ENCODE measurements at places on chromosomes 7 and 10.
A peak's percentile ranks its signal among the peaks of the same experiment; 100 is the strongest.

GRCh38 chr10:55048830-55049498, 247.9 kb upstream of the PCDH15 start:
- no peak for DNase-seq

DNA sequence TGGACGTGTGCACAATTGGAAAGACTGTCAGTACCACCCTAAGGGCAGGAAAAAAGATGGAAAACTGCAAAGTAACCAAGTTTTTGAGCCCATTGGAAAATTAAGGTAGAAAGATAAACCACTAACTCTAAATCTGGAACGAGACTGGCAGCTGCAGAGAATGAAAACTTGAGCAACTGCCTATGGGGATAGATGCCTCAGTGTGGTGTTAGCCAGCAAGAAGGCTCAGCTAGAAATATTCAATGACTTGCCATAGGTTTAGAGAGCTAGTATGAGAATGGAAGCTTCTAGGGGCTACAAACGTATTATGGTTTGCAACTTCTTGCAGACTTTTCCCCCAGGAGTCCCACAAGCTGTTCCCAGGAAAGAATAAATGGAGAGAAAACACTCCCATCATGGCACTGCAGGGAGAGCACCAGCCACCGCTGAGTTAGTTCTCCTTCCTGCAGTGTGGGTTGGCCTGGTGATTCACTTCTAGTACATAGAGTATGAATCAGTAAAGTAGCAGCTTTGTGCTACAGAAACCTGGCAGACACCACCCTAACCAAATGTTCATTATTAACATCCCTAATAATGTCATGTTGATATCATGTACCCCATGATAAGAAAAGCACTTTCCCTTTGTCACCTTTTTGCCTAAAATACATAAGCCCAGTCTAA, 372.4 kb upstream of the VWC2 start:
- no peak for DNase-seq

GRCh38 chr7:124992851-124993562, 63.4 kb upstream of the POT1 start:
- DNase-seq, result peak; percentile 36

DNA sequence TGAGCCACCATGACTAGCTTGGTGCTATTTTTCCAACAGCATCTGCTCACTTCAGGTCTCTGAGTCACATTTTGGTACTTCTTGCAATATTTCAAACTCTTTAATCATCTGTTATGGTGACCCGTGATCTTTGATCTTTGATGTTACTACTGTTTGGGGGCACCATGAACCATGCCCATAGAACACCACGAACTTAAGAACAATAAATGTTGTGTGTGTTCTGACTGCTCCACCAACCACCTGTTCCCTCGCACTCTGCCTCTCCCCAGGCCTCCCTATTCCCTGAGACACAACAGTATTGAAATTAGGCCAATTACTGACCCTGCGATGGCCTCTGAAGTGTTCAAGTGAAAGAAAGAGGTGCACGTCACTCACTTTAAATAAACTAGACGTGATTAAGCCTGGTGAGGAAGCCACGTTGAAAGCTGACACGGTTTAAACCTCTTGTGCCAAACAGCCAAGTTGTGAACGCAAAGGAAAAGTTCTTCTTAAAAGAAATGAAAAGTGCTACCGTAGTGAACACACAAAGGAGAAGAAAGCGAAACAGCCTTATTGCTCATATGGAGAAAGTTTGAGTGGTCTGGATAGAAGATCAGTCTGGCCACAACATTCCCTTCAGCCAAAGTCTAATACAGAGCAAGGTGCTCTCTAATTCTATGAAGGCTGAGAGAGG, 27.2 kb upstream of the ATP6V0A4 start:
- DNase-seq, result no peak

DNA sequence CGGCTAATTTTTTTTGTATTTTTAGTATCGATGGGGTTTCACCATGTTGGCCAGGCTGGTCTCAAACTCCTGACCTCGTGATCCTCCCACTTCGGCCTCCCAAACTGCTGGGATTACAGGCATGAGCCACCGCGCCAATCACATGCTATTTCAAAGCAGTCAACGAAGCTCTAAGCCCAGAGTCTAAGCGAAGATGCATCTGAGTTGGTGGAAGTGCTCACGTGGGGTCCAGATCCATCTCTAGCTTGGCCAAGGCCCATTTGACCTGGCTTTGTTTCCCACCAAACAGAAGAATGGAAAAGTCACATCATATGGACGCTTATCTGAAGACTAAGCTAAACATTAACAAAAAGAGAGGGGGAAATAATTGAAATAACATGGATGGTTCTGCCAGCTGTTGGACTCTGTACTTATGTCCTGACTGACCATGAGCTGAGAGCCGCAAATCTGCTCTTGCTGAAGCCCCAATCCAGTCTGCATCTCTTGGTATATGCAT, 3.8 kb upstream of the GTF2I start:
- DNase-seq, result no peak

DNA sequence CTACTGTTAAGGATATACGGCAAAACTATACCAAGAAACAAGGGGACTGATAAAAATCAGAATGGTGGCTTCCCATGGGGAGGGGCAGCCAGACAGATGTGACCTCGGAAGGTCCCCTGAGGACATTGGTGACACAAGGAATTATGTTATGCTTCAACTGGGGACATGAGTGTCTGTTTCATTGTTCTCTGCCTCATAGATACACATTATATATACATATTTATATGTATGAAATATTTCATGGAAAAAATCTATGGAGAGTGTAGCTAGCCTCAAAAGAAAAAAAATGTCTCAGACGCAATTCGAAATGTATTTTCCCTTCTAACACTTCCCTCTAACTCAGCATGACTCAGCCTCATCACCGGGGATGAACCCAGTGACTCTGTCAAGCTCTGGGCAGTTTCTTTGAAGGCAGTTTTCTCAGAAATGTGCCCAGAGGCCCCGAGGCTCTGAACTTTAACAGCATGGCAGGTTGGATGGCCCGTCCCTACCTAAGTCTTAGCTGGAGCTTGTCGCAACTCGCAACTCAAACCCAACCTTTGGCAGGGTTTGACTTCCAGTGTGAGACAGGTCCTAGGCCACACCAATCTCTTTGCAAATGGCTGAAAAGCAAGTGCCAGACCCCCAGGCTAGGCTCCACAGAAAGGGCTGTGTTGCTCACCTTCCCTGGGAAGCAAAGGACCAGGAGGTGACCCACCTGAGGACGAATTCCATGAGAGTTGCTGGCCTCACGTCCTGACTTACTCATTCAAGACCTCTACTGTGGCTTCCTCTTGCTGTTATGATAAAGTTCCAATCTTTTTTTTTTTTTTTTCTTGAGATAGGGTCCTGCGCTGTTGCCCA, 86.9 kb downstream of the CARD11 start:
- peak; percentile 34 for DNase-seq

- DNase-seq, result no peak
Measured at GRCh38 chr7:18532813-18533212, 37.3 kb downstream of the HDAC9 start.

DNA sequence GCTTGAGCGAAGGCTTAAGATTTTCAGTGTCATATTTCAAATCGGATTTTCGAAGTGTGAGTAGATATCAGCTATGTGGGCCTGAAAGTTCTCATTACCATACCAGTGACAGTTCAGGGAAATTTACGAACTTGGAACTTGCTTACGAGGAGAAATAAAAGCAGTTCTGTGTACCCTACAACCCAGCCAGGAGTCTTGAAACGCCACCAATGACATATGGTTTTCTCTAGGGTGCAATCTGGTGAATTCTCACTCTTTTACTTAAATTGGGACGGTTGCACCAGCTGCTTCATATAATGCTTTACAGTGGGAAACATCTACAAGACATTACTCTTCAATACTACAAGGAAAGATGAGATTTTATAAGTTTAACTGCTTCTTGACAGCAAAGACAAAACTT, 253.6 kb upstream of the FOXK1 start:
- DNase-seq, result no peak

- no peak for DNase-seq
Measured at GRCh38 chr10:113983552-113983951, 60.1 kb upstream of the ADRB1 start.

GRCh38 chr10:80500572-80501380, 36.9 kb upstream of the SH2D4B start:
- no peak for DNase-seq

GRCh38 chr10:97765201-97765600, 6.6 kb downstream of the SFRP5 start:
- no peak for DNase-seq

GRCh38 chr10:44696496-44696895, 214.6 kb upstream of the TMEM72 start:
- no peak for DNase-seq

DNA sequence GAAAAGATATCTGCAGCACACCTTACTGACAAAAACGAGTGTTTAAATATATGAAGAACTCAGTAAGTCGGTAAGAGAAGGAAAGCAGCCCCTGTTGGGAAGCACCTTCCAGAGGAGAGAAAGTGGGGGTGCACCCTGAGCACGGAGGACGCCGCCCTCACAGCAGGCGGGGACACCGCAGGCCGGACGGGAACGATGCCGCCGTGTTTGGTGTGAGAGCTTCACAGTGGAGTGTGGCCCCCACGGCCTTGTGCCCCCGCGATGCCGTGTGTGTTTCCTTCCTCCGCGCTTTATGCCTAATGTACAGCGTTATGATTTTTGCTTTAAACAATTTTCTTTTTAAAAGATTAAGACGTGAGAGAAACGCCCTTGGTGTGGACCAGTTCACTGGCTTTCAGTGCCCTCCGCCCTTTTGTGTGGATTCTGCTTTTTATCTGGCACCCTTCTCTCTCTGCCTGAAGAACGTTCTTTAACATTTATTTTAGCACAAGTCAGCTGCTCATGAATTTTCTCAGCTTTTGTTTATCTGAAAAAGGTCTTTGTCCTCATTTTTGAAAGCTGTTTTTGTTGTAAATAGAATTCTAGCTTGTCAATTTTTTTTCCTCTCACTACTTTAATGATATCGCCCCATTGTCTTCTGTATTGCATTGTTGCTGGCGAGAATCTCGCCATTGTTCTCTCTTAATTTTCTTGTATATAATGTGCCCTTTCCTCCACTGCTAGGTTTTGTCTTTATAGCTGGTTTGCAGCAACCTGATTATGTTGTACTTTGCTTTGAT, 110.7 kb downstream of the INPP5A start:
- no peak for DNase-seq

- DNase-seq, result no peak
Measured at GRCh38 chr7:41104631-41105030, 598.3 kb downstream of the INHBA start.

DNA sequence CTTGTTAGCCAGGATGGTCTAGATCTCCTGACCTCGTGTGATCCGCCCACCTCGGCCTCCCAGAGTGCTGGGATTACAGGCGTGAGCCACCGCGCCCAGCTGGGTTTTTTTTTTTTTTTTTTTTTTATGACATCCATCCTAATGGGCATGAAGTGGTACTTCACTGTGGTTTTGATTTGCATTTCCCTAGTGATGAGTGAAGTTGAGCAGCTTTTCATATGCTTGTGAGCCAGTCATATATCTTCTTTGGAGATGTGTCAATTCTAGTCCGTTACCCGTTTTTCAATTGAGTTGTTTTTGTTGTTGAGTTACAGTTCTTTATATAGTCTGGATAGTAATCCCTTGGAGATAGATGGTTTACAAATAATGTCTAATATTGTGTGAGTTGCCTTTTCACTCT, 127.7 kb downstream of the SMURF1 start:
- no peak for DNase-seq

DNA sequence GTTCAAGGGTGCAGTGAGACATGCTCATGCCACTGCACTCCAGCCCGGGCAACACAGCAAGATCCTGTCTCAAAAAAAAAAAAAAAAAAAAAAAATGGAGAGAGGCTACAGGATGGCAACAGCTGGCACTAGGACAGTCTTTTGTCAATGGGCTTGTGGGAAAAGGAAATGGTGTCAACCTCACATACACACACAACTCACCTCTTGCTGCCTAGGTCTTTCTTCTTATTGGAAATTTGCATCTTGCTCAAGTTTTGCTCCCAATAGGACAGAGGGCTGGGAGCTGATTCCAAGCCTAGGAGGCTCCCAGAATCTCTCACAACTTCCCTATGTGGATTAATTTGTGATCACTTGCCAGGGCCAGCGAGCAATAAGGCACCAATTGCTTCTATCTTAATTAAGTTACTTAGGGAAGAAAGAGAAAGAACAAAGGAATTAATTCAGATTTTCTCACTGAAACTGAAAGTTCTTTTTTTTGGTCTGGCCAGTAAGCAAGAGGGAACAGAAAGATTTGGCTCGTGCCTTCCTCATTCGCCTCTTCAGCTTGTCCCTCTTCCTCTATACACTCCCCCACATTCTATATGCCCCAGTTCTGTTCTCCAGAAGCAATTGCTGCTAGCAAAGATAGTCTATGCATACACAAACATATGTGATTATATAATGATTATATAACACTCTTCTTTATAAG, 33.8 kb downstream of the MAP3K8 start:
- DNase-seq, result no peak

- no peak for DNase-seq
Measured at GRCh38 chr7:120695848-120696247, 162.1 kb downstream of the TSPAN12 start.

- DNase-seq, result no peak
Measured at GRCh38 chr10:103254538-103255325, 9.0 kb downstream of the RPEL1 start.

DNA sequence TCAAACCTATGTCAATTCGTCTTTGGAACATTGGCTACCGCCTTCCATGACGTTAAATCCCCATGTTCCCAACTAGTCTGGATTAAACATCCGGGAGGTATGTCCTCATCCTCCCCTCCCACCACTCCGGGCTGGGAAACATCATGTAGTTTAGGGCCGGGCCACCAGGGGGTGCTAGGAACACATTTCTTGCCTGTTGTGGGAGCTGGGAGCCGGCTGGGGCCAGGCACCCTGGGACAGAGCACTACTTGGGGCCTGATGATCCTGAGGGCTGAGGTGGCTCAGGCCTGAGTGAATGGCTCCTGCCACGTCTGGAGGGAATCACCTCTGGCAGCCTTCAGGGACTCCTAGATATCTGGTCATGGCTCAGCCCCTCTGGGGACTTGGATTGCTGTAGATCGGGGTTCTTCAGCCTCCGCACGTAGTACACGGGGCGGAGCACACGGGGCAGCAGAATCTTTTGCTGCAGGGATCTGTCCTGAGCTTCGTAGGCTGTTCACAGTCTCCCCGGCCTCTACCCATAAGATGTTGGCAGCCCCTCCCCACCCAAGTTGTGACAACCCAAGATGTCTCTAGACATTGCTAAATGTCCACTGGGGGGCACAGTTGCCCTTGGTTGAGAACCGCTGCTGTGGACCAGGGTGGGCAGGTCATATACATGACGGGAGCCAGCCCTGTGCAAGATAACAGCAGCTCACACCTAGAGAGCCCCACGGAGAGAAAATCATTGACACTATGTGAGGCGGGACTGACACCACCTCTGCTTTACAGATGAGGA, 141.2 kb upstream of the ZNF716 start:
- peak; percentile 4 for DNase-seq

DNA sequence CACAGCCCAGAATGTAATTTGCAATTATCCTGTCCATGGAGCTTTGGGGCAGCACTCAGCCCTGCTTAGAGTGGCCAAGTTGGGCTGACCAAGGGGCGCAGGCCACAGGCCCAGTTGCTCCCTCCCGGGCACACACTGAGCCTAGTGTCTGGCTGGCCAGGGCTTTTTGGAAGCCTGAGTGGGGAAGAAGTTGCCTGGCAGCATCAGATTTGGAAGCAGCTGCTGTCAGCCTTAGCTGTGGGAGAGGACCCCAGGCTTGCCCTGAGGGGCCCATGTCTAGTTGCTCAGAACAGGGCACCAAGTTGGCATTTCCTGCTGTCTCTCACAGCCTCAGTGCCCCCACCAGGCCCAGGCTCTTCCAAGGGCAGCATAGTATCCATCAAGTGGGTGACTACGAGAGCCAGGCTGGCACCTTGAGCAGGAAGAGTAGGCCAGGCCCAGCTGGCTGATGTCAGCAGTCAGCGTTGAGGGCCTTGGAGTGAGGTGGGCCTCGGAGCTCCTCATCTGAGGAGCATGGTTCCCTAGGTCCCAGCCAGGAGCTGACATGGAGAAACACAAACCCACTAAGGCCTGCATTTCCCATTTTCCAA, 14.4 kb downstream of the ANTXRL start:
- DNase-seq, result no peak
